Right cardiac atrium (tissue), 5 donors: ENCODE measurements at places on chromosomes 5 and 9.

DNA sequence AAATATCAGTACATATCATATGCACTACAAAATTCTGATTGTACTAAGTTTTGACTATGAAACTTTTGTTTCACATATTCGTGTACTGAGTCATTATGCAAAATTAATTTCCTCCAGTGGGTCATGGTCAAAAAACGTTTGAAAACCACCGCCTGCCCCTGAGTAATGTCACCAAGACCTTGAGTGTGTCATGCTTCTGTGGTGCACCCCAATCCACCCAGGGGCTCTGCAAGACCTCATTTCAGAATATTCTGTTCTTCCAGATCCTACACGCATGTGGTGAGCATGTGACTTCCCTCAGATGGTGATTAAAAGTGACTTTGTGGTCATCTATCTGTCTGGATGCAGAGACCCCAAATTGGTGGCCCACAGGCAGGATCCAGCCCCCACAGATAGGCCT is 31.0 kb downstream of the ABLIM3 start:
- no peak for DNase-seq

DNA sequence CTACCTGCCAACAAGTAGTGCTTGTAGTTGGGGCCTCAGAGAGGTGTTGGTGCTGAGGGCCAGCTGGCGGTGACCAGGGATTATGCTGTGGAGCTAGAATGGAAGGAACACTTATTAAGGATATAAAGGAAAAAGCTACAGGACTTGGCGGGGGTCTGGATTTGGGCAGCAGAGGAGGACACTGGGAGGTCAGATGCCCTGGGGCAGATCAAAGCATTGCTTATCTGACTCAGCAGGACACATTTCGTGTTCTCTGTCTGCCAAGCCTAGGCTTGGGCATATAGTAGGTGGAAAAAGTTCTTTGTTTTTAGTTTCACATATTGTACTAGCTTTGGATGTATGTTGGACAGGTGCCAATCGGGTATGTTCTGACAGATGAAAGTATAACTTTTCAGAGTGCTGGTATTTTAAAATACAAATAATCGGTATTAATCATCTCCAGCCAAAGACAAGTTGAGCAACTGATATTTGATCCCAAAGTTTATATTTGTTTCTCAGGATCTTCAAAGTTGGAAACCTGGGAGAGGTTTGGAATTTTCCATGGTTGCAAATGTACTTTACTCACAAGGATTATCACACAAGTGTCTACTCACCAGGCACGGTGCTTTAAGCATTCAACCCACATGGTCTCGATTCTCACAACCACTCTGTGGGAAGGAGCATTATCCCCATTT is 69.4 kb downstream of the IQGAP2 start:
- no peak for DNase-seq

DNA sequence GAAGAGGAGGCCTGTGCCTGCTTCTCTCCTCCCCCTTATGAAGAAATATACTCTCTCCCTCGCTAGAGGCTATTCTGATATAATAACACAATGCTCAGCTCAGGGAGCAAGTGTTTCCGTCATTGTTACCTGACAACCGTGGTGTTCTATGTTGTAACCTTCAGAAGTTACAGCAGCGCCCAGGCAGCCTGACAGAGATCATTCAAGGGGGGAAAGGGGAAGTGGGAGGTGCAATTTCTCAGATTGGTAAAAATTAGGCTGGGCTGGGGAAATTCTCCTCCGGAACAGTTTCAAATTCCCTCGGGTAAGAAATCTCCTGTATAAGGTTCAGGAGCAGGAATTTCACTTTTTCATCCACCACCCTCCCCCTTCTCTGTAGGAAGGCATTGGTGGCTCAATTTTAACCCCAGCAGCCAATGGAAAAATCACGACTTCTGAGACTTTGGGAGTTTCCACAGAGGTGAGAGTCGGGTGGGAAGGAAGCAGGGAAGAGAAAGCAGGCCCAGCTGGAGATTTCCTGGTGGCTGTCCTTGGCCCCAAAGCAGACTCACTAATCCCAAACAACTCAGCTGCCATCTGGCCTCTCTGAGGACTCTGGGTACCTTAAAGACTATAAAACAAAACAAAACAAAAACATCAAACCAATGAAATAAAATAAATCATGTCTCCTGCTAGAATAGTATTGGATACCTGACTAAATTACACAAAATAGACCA is 1.3 kb downstream of the TMEM174 start:
- no peak for DNase-seq

DNA sequence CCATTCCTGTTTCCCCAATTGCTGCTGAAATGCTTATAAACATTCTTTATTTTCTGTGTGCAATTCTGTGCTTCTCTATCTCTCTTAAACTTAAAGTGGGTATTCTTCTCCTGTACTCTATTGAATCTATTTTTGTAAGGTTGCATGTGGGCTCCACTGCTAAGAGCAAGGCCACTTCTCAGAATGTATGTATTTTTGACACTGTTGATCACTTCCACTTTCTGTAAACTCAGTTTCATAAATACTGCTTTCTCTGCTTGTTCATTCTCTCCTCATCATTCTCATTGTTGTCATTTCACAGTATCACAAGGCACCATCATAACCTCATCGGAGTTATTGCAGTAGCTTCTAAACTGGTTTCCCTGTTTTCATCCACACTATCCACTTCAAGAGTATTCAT is 483.0 kb upstream of the CDH18 start:
- DNase-seq = no peak

DNA sequence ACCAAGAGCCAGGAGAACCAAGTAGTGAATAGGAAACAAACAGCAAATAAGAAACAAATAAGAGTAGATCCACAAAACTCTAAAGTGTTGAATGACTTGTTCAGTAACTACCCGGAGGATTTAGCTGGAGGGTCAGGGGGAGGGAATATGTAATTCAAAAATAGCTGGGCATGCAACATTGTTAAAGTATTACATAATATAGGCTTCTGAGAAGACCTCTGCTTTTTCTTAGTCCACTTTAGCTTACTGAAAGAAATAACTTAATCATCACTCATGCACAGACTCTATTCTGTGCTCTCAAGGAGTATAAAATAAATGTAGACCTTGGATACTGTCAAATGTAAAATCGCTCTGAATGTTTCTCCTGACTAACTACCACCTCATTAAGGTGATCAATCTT is 183.2 kb upstream of the POU5F2 start:
- DNase-seq = no peak

- DNase-seq = no peak
Observed at GRCh38 chr5:73126381-73126780, 6.0 kb downstream of the TMEM171 start.

DNA sequence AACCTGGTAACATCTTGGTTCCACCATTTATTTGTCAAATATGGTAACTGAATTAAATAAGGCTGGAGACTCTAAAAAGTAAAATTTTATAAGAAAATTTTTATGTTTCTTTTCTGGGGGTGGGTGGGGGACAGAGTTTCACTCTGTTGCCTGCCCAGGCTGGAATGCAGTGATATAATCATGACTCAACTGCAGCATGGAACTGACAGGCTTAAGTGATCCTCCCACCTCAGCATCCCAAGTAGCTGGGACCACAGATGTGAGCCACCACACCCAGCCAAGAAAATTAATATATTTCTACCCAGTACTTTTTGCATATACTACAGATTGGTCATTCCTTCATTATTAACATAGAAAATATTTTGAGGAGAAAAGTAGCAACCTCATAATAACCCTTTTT is 216.9 kb downstream of the DEPDC1B start:
- no peak for DNase-seq

- DNase-seq = no peak
Observed at GRCh38 chr9:135443797-135444425, 35.7 kb upstream of the PPP1R26 start.

DNA sequence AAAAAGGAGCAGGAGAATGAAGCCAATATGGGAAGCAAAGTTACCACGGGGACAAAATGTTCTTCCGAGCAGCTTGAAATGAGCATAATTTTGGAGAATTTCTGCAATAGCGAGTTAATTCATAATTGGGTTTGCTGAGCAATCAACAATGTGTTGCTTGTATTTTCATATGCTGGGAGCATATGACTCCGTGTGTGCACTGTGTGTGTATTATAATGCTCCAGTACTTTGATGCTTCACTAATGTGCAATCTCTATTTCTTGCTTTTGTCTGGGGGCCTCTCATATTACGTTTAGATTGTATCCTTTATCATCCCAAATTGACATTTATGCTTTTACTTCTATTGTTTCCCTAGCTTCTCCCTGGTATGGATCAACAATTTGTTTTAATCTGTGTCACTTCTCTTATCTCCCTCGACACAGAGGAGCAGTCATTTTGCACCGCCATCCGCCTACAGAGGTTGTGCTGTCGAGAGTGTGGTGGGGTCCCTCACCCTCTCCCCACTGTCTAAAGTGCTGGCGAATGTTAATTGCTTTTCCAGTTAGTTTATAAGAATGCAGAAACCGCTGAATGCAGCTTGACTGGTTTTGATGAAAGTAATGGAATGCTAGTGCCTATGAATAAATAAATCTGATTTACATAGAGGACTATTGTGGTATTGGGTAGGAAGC is 372.5 kb upstream of the WWC1 start:
- no peak for DNase-seq

DNA sequence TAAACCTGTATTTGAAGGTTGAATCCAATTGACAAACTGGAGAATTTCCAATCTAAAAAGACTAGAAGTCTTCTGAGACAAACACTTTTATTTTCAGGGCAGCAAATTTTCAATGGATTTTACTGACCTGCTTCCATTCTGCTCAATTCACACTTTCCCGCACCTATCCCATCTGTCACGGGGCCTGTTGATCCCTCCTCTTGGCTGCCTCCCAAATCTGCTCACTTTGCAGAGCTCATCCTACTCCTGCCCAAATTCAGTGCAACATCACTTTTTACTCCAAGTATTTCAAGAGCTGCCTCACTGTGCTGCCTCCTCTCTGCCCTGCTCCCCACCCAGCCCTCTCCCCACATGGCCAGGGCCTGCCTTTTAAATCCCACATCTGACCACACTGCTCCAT is 35.1 kb downstream of the GOLM1 start:
- no peak for DNase-seq

- DNase-seq = no peak
Observed at GRCh38 chr5:121967187-121967586, 5.4 kb downstream of the SRFBP1 start.

DNA sequence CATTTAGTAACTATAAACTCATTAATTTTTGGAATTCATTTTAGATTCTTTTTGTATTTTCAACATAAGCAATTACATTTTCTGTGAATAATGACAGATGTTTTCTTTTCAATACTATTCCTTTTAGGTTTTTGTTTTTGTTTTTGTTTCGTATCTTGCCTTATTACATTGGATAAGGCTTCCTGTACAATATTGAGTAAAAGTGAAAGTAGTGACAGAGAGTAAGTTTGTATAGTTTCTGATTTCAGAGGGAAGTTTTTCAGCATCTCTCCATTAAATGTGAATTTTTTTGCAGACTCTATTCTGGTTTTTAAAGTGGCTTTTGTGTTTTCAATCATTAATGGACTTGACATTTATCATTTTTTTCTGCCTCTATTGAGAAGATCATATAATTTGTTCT is 12.8 kb upstream of the CAMK4 start:
- no peak for DNase-seq

DNA sequence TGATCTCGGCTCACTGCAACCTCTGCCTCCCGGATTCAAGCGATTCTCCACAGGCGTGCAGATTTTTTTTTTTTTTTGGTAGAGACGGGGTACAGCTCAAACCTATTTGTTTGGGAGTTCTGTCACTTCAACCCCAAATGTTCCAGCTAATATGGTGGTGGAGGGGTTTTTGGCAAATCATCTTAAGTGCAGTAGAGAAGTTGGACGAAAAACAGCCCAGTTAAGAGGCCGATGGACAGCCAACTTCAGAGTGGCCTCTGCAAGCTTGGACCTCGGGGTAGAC is 756 bp upstream of the PRR7 start:
- peak; percentile 3 for DNase-seq

DNA sequence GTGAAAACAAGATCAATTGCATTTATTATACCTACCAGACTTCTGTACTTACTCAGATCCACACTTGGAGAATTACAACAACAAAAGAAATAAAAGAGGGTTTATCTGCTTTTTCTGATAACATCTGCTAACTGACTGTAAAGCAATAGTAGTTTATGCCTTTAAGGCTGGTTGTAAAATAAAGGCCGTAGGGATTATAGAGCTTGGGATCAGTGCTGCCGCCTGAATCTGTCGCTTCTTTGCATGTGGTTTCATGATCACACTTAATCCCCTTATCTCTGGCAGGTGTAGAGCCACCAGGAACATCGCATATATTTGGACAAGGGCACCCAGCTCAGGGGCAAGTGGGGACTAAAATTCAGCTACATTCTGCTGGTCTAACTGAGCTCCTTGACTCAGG is 146.7 kb downstream of the CCDC192 start:
- no peak for DNase-seq

- no peak for DNase-seq
Observed at GRCh38 chr9:133710661-133711427, 27.3 kb downstream of the SARDH start.

DNA sequence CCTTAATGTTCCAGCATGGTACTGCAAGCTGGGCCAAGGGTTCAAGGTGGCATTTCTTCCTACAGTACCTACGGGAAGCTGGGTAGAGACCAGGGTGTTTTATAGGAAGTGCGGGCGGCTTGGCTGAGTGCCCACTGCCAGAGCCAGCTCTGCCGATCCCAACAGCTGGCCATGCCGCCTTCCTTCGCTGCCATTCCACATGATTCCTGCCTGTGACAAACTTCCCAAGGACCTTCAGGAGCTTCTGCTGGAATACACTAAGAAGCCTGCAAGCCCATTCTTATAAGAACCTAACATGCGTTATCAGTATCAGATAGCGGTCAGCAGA is 22.0 kb downstream of the MYO10 start:
- DNase-seq = no peak

GRCh38 chr5:177462021-177462670 is 11.3 kb downstream of the DBN1 start:
- peak; percentile 76 for DNase-seq

- no peak for DNase-seq
Observed at GRCh38 chr5:160438316-160439204, 16.9 kb downstream of the PTTG1 start.

DNA sequence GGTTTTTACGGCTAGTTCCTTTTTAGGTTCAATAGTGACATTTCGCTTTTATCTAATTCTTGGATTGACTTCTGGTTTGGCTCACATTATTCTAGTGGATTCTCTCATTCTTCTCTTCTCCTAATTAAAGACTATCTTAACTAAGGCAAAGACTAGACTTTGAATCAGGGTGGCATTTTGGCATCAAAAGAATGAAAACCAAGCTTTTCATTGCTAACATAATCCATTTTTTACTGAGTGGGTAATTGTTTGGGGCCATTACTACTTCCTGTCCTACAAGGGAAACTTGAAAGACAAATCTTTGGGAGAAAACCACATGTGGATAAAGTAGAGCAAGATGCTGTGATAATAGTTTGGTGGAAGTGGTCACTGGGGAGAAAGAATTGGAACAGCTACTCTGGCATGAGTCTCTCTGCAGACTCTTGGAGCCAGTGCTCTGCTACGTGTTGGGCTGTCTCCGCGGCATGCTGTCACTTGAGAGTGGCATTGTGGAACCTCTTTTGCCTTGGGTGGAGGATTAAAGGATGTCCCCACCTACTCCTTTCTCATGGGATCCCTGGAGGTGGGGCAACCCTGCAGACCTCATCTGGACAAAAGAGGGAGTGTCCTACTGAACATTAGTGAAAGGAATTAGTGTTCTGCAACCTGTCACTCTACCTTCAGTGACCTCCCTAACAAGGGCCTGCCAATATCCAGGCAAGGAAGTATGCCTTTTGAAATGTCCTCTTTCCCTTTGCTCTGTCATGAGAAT is 280.4 kb downstream of the PSAT1 start:
- no peak for DNase-seq
